ENCODE measurements at places on chromosomes 6 and 20.

DNA sequence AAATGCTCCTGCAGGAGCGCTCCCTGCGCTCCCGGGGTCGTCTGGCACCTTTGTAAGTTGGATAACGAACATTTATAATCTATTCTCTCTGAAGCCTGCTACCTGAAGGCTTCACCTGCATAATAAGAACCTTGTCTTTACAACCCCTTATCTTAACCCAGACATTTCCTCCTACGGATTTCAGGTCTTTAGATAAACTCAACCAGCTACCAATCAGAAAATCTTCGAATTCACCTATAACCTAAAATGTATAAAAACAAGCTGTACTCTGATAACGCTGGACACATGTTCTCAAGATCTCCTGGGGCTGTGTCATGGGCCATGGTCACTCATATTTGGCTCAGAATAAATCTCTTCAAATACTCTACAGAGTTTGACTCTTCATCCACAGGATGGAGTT lies 4.1 kb upstream of the KCNK5 start:
- no peak for DNase-seq

DNA sequence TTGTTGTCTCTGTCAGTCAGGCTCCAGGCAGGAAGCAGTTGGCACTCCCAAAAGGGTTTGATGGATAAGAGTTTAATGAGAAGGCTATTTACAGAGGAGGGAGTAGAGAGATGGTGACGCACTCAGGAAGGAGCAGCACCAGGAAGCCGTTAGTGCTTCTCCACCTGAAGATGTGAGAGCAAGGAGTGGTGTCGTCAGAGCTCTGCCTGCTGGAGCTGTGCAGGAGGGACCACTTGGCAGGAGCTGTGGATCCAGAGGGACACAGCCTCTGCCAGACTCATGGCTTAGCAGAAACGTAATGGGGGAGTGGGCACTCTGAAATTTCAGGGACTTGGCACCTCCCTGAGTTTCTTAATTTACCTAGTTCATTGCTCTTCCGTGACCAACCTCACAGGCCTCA lies 16.8 kb downstream of the DAAM2 start:
- no peak for DNase-seq

- no peak for DNase-seq
These were observed 31.2 kb downstream of the SRSF3 start for GRCh38 chr6:36625158-36625919.

GRCh38 chr6:106745197-106745770 lies 115.9 kb downstream of the QRSL1 start:
- no peak for DNase-seq

DNA sequence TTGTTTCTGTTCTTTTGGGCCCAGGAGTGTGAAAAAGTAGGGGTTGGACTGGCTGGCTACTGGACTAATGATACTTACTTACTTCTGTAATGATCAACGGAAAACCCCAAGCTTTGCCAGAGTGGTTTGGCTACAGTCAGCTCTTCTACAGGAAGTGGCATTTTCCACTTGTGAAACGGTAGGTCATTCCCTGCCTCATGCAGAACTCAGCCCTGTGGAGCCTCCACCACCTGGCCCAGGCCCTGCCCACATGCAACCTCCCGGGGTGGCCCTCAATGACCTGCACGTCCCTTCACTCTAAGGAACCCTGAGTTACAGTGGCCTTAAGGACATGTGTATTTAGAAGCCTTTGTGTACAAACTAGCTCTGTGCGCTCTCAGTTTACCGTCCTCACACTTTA lies 140.4 kb downstream of the DTNBP1 start:
- DNase-seq = no peak

DNA sequence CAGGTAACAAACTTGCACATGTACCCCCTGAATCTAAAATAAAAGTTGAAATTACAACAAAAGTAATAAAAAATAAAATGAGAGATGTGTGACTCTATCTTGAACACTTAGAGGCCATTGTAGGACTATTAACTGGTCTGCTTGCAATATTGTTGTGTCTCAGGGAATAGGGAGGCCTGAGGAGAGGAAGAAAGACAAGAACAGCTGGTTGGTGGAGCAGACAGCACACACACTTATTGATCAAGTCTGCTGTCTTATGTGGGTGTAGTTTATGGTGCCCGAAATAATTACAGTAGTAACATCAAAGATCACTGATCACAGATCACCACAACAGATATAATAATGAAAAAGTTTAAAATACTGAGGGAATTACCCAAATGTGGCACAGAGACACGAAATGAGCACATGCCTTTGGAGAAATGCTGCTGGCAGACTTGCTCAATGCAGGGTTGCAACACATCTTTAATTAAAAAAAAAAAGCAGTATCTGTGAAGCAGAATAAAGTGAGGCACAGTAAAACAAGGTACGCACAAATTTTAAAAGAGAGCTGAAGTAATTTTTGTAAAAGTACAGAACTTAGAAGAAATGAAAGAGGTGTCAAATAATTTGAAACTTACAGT lies 110.1 kb upstream of the HDAC2 start:
- no peak for DNase-seq

DNA sequence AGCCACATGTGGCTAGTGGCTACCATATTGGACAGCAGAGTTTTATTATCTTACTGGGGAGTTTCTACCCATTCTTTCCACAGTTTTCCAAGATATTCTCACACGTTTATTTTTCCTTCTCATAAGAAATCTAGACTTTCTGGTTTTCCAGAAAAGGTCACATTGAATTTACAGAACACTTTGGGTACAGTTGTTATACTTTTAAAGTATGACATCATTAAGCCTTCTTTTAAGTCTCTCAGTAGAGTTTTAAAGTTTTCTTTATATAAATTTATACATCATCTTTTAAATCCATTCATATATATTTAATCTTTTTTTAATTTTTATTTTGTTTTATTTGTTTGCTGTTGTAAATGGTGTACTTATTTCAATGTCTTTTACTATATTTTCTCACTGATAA lies 200.3 kb upstream of the QKI start:
- DNase-seq = no peak

DNA sequence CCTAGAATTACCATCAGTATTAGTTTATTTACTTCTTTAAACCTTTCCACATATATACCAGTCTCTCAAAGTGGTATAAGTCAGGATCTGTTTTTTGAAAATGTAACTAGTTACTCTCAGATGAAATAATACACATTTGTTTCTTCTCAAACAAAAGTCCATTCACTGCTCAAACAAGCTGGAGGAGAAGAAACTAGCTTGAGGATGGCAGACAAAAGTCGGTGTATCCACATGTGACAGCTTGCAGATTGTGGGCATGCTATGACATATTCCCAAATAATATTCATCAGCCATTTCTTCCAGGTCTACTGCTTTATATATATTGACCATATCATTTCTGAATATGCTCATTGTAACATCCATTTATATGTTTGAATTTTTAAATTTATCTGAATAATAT lies 197.4 kb upstream of the KCNQ5 start:
- DNase-seq = no peak

DNA sequence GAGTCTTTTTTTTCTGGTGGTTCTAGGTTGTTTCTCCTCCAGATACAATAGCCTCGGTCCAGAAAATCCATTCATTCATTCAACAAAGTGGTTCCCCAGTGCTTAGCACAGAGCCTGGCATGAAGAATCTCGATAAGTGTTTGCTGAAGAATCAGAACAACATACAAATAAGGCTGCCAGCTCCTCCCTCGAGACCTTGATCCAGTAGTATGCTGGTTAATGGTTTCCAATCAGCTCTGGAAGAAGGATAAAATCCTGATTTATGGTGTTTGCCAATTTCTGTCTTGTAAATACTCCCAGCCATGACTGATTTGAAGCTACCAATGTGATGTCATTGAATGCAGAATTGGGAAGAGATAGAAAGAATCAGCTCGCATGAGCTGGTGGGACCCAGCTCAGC lies 3.3 kb downstream of the HSPA12B start:
- DNase-seq = no peak

GRCh38 chr6:43658161-43658560 lies 13.3 kb downstream of the RSPH9 start:
- DNase-seq = no peak
